ENCODE measurements at places on chromosomes 1 and 21. TPM values are rescaled to one million over a fixed set of nuclear protein-coding genes. Genes with fewer than 3 reads are reported as not detected.

GRCh38 chr1:208595236-208595635, 351.1 kb upstream of the PLXNA2 start:
- no peak for DNase-seq

- DNase-seq: no peak
Observed at GRCh38 chr1:94731891-94732290, 88.3 kb upstream of the SLC44A3 start.

GRCh38 chr1:9780554-9781110, 43.1 kb downstream of the CLSTN1 start:
- no peak for DNase-seq

DNA sequence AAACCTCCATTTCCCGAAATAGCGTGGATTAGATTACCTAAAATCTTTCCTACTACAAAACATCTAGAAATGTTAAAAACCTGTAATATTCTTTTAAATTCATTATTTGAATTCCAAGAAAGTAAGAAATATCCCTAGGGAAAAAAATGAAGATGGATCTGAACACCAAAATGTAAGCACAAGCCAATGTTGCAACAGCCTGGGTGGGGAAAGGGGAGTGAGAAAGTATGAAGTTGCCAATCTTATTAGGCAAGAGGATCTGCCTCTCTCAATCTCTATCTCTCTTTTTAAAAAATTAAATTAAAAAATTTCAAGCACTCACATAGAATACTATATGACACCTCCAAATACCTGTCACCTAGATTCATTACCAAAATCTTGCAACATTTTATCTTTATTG, 74.9 kb upstream of the IRF2BP2 start:
- DNase-seq: no peak

GRCh38 chr21:30839304-30839703, 9.7 kb upstream of the KRTAP7-1 start:
- no peak for DNase-seq

GRCh38 chr1:89200663-89201062, 1.9 kb upstream of the GBP4 start:
- peak; percentile 24 for DNase-seq

DNA sequence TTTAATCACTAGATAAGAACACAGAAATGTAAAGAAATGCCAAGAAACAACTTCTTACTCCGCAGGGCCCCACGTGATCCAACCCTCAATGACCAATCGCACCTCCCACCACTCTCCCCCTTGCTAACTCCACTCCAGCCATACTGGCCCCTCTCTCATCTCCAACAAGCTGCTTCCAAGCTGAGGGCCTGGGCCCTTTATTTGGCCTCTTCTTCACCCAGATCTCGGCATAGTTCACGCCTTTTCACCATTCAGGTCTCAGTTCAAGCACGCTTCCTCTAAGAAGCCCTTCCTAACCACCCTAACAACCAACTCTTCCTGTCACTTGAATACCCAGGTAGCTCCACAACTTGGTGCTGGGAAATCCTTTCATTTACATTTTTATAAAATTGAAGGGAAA, 110.7 kb downstream of the TGFBR3 start:
- no peak for DNase-seq

GRCh38 chr1:2210786-2211185, 16.2 kb upstream of the FAAP20 start:
- DNase-seq: no peak

- DNase-seq: no peak
Observed at GRCh38 chr1:183607322-183607980, 17.2 kb upstream of the NCF2 start.

GRCh38 chr1:200780545-200781369, 42.1 kb downstream of the CAMSAP2 start:
- no peak for DNase-seq

DNA sequence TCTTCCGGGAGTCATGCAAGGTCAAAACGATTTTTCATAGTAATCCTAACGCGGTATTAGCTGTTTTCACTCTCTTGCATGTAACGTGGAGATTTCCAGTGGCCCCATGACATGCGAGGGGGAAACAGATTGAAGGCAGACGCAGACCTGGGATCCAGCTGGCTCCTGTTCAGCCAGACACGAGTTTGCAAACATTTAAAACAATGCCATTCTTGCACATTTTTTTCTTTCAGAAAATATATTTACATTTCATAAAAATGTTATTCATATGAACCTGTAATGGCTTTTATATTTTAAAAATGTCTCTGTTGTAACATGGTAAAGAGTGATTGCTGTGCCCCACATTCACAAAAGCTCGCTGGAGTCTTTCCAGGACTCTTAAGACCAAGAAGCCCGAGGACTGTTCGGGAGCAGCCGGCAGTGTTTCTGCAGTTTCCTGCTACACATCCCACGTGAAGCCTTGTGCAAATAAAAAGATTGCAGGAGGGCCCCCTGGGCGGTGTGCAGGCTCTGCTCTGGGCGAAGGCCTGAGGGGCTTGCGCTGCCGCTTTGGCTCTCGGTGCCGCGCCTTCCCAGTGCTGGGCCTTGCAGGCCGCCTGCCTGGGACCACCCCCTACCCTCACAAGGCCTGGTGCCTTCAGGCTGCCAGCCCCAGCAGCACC, 184.9 kb downstream of the DYRK1A start:
- DNase-seq: peak; percentile 83

GRCh38 chr1:171794085-171794484, 12.6 kb downstream of the METTL13 start:
- DNase-seq: no peak

- no peak for DNase-seq
Observed at GRCh38 chr1:150152182-150152536, 2.4 kb downstream of the PLEKHO1 start.

- DNase-seq: no peak
Observed at GRCh38 chr21:34715985-34716596, 47.3 kb downstream of the CLIC6 start.

- no peak for DNase-seq
Observed at GRCh38 chr1:10168912-10169514, 41.4 kb upstream of the KIF1B start.

- DNase-seq: no peak
Observed at GRCh38 chr1:28354121-28354520, 15.4 kb upstream of the PHACTR4 start.

- peak; percentile 37 for DNase-seq
Observed at GRCh38 chr1:27773826-27774445, 917 bp downstream of the STX12 start.

DNA sequence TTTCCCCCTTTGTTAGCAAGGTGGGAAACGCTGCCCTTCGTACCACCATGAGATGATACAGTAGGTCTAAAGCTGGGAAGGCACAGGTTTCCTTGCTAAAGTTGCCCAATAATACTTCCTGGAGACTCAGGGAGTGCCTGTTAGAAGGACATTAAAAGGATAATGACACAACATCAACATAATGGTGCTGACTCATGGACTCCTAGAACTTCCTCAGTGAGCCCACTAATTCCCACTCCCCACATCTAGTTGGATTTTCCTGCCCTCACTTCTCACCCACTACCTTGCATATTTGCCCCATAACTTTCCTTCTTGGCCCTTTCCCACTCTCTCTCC, 17.5 kb downstream of the CFAP45 start:
- DNase-seq: no peak

- DNase-seq: no peak
Observed at GRCh38 chr1:234536741-234537140, 57.8 kb upstream of the TARBP1 start.

GRCh38 chr1:233843525-233844204, 60.8 kb upstream of the SLC35F3 start:
- no peak for DNase-seq

GRCh38 chr21:42146821-42147220, 72.1 kb upstream of the ABCG1 start:
- no peak for DNase-seq

DNA sequence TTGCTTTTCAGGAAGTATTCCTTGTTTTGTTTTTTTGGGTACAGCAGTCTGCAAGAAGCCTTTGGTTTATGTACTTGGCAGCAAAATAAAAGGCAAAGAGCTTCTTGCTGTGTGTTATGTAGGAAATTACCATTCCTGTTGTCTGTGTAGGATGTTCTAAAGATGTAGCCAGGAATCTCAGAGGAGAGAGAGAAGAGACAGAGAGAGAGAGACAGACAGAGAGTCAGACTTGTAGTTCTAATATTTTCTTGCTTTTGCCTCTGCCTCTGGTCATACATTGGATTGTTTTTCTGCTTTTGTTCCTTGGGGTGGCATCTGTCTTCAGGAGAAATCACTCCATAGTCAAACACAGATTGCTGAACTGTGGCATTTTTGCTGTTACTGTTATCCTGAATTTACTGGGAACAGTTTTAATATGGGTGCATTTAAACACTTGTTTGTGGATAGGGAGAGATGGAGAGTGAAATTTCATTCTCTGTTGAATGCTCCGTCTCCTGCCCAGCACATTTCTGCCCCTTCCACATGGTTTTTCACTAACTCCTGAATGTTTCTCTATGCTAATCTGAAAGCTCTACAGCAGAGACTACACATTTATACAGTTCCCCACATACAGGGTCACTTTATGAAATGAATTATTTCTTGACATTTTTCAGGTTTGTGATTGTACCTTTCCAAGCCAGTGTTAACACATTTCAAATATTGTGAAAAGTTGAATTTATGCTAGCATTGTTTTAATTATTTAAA, 49.8 kb downstream of the POU2F1 start:
- DNase-seq: no peak

FAM167B gene
- polyA plus RNA-seq: 2.8 TPM

GJA5 gene
- 5.1 TPM for polyA plus RNA-seq

ZYG11A gene
- polyA plus RNA-seq: 0.25 TPM

CCDC27 gene
- 0.03 TPM for polyA plus RNA-seq

CAPN8 gene
- 8.7 TPM for polyA plus RNA-seq

SLC44A5 gene
- polyA plus RNA-seq: 3.7 TPM

SOX13 gene
- polyA plus RNA-seq: 34.0 TPM

DMBX1 gene
- not detected for polyA plus RNA-seq

DCDC2B gene
- polyA plus RNA-seq: 0.54 TPM

IL22RA1 gene
- polyA plus RNA-seq: 100 TPM

WDR3 gene
- polyA plus RNA-seq: 23.8 TPM

ADCY10 gene
- polyA plus RNA-seq: 0.25 TPM

MAP1LC3C gene
- 0.72 TPM for polyA plus RNA-seq
